ENCODE measurements at places on chromosomes 16 and 17.

GRCh38 chr17:58452738-58453137 is 35.4 kb upstream of the RNF43 start:
- no peak for DNase-seq

GRCh38 chr17:14838567-14838966 is 426.6 kb downstream of the PMP22 start:
- no peak for DNase-seq

- DNase-seq = no peak
These were observed 31.0 kb upstream of the KCNJ2 start for GRCh38 chr17:70138291-70138865.

DNA sequence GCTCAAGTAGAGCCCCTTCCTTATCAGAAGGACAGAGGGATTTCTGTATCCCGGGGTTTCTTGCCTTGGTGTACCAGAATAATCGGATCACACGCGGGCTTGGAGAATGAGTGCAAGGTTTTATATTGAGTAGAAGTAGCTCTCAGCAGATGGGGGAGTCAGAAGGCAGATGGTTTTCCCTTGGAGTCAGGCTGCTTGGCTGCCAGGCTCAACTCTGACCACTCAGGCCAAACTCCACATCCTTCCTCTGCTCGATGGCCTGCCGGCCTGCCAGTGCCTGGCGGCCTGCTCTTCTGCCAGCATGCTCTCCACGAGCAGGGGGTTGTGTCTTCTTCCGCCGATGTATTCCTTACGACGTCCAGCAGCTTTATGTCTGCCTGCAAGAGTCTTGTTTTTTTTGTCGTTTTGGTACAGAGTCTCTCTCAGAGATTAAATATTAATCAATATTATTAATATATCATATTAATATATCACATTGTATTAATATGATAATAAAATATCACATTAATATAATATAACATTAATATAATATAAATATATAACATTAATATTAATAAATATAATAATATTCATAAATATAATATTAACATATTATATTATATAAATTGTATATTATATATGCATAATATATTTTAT is 229.2 kb upstream of the WSCD1 start:
- DNase-seq = no peak

- DNase-seq = no peak
These were observed 852 bp downstream of the GPR139 start for GRCh38 chr16:20072874-20073202.

DNA sequence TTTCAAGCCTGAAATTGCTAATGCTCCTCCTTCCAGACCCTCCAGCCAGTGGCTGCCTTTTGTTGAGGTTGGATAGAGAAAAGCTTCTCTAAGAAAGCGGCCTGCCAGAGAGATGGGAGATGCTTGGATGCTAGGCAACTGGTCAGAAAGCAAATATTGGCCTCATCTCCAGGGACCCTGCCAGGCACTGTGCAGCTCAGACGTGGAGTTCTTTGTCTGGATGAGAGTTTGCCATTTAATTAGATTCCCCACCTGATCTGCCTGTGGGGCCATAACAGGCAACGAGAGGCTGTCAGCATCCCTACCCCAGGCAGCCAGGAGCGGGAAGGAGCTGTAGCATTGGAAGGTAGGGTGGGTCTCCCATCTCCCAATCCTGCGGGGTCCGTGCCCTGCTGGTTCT is 52.7 kb downstream of the ASIC2 start:
- DNase-seq = no peak

DNA sequence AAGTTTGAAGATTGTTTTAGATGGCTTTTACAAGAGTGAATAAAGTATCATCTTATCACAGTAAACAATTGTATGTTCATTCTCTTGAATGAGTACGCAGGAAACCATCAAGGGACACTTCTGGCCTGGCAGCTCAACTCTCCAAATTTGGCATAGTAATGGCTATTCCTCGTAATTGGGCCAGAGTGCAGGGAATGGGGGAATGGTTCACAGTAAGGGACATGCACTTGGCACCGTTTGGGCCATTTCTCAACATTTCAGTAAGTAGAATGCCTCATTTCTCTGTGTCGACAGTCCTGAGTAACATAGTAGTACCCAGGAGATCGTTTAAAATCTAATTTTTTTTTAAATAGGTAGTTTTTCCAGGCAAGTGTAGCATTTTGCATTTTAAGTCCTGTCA is 309.6 kb downstream of the KCNJ2 start:
- DNase-seq = no peak

GRCh38 chr16:23374721-23375510 is 72.8 kb downstream of the SCNN1B start:
- DNase-seq = no peak

- no peak for DNase-seq
These were observed 3.1 kb upstream of the CDRT4 start for GRCh38 chr17:15470536-15470935.

GRCh38 chr17:4394208-4395110 is 28.0 kb upstream of the UBE2G1 start:
- DNase-seq = no peak

DNA sequence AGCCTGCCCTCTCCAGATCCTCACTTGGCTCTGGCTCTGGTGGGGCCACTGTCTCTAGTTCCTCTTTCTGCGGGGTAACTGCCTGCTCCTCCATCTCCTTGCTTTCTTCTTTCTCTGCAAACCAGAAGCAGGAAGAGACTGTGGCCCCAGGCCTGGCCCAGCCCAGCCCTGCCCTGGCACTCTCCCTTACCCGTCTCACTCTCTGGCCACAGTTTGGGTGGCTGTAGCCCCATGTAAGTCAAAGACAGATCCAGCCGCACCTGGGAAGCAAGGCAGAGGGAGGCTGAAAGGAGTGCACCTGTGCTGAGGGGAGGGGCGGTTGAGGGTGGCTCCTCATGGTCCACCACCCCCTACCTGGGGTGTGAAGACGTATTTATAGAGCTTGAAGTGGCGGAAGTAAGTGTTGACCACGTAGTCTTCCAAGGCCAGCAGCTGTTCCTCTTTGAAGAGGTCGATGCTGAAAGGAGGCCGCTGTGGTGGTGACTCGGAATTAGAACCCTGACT is 2.8 kb downstream of the CFAP119 start:
- peak; percentile 76 for DNase-seq

GRCh38 chr16:381789-382717 is at the start of gene PGAP6:
PGAP6 (minus strand) TSS chr16:381978; CDS start chr16:381821, 157 bp downstream.
- peak; percentile 80 for DNase-seq

DNA sequence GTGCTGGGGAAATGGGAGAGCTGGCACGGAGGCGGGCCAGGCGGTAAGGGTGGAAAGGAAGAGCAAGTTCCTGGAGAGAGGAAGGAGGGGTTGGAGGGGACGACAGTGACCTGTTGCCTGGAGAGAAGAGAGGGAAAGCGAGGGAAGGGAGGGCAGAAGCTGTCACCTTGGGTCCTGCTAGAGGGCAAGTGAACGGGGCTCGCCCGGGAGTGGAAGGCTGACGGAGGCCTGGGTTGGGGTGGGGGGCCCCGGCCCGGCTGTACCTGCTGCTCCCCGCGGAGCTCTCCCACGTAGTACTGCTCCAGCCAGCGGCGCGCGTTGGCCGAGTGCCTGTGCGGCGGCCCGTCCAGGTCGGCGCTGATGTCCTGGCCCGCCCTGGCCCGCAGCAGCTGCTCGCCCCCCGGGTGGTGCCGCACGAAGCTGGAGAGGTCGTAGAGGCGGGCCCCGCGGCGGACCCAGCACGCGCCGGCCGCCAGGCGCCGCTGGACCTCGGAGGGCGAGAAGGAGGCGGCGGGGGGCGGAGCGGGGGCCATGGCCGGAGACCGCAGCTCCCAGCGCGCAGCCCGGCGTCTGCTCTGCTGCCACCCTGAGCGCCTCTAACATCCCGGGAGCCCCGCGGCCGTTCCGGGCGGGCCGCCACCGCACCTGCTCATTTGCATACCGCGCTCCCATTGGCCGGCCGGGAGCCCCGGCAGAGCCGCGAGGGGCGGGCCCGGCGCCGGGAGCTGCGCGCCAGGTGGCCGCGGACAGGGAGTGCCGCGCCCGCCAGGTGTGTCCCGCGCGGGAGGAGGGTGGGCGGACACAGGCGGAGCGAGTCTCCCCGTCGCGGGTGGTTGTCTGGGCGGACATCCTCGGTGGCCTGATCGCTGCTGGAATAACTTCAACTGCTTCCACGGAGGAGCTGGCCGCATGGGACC is at the start of gene FA2H:
Gene FA2H, minus strand, starts transcription at position 598 of the 917 bp plus-strand sequence. Its CDS starts 65 bp downstream, at position 533.
- peak; percentile 79 for DNase-seq

- DNase-seq = no peak
These were observed 1.9 kb upstream of the RPL26 start for GRCh38 chr17:8384801-8385378.

GRCh38 chr17:4584101-4584916 is at the start of gene SMTNL2:
SMTNL2 (plus strand) TSS chr17:4584529; CDS start chr17:4584606, 77 bp downstream.
- DNase-seq = no peak

DNA sequence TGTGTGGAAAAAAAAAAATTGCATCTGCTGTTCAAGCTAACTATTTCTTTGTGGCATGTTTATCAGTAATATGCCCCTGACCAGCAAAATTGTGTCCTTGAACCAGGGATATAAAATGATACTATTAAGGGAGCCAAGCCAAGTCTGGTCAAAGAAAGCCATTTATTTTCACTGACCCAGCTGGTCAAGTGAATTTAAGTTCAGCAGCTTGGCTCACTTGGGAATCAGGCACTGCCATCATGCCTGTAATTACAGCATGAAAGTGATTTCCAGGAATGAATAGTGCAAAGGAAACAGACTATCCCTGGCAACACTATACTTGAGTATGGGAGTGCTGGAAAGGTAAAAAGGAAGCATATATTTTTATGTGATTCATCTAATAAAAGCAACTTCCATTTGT is 934.6 kb upstream of the CDH8 start:
- no peak for DNase-seq

DNA sequence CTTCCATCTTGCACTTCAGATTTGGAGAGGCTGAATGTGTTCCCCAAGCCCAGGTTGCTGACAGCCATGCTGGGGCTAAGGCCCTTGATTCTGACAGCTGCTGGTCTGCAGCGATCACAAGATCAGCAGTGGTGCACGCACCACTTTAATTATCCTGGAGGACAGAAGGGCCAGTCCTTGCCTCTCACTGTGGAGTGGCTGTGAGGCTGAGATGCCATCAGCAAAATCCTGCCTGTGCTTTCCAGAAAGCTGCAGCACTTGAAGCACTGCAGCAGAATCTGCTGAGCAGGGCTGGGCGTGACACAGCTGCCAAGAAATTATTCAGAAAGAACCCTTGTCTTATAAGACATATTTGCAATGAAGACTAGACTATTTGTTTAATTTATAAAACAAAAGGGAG is 37.1 kb downstream of the NUP93 start:
- DNase-seq = no peak

- peak; percentile 27 for DNase-seq
These were observed 431 bp downstream of the DYNC1LI2 start for GRCh38 chr16:66751053-66751302.

DNA sequence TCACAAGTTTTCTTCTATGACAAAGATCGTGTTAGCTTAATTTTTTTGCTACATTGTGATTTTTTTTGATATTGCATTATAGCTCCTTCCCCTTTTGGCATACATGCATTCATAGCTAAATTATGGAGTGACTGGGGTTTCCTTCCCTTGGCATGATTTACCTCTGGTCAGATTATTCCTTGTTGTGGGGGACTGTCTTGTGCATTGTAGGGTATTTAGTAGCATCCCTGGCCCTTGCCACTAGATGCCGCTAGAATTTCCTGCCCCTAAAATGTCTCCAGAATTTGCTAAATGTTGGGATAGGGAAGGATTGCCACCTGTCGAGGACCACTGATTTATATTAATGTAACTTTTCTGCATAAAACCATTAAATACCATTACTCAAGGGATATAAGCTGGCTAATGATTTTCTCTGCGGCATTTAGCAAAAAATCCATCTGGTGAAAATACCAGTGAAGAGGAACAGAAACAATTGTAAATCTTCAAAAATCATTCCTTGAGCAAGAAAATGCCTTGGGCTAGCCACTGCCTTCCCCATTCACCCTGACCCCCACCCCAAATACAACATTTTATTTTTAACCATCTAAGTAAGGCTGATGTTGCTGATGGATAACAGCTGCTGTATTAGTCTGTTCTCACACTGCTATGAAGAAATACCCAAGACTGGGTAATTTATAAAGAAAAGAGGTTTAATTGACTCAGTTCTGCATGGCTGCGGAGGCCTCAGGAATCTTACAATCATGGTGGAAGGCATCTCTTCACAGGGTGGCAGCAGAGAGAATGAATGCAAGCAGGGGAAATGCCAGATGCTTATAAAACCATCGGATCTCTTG is 195.2 kb downstream of the MAP2K6 start:
- peak; percentile 47 for DNase-seq

DNA sequence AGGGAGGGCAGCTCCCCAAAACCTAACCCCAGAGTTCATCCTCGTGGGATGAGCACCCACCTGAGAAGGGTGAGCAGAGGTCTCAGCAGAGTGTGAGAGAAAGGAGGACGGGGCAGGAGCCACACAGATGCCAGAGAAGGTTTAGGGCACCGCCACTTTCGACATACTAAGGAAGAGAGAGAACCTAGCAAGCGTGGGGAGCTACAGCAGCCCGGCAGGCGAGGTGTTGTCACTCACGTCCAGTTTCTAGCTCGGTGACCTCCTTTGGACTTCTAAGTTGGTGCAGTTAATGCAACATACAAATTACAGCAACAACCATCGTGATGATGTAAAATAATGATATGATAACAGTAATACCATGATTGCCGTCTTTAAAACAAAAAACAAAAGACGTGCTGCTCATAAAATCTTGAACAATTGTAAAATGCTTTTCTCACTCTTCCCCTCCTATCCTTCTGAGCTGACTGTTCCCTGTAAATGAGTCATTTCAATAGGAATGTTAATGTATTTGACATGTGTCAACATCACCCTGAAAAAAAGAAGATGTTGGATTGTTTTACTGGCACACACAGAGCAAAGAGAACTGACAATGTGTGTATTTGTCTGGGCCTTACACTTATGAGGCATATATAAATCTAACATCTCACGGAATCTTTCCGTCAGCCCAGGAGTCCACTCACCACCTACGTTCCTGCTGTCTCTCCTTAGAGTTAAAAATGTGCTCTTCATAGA is 158.2 kb upstream of the MAF start:
- DNase-seq = no peak

GRCh38 chr17:72287586-72287985 is 166.8 kb downstream of the SOX9 start:
- no peak for DNase-seq

GRCh38 chr17:45677770-45678169 is 106.3 kb upstream of the CRHR1 start:
- DNase-seq = no peak

GRCh38 chr17:78922816-78923498 is 2.2 kb downstream of the TIMP2 start:
- DNase-seq = no peak

GRCh38 chr16:88617268-88618031 is 20.9 kb upstream of the IL17C start:
- DNase-seq = no peak

- no peak for DNase-seq
These were observed 217.8 kb upstream of the IRX3 start for GRCh38 chr16:54504372-54504771.

GRCh38 chr16:878072-878784 is 77.7 kb upstream of the GNG13 start:
- peak; percentile 19 for DNase-seq

DNA sequence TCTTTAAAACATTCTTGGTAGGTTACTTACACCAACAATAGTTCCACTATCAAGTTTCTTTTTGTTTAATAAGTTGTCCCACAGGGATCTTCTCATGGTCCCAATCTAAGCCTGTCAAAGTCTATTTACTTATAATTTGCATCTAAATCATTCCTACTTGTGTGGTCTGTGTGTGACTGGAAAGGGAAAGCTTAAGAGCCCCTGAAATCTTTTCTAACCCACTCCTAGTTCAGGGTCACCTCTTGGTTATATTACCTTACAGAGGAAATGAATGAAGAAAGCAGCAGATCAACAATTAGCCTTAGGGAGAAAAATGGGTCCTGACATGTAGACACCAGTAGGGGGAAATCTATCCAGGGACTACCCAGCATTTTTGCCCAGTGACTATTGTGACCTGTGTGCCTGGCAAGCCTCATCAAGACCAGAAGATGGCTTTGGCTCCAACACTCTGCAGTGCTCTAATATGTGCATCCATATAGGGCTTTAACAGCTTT is 110.4 kb upstream of the HAS3 start:
- DNase-seq = peak; percentile 74
